Naive thymus-derived CD4-positive, alpha-beta T cell (primary cell): ENCODE measurements at places on chromosomes 11 and 22. TPM values are rescaled to one million over a fixed set of nuclear protein-coding genes. Genes with fewer than 3 reads are reported as not detected.

SOX10 gene
- total RNA-seq = not detected

MGAT3 gene
- total RNA-seq = 1.0 TPM

ADM2 gene
- 4.0 TPM for total RNA-seq

BIK gene
- total RNA-seq = 1.4 TPM

- DNase-seq = no peak
- H3K27ac ChIP-seq = no peak overlapping the region
- H3K4me3 ChIP-seq = no peak overlapping the region
- H3K4me1 ChIP-seq = no peaks in the 10 kb centered on the region
- H3K27me3 ChIP-seq = no peaks in the 10 kb centered on the region
Observed at GRCh38 chr22:35733036-35733435, 15.4 kb downstream of the APOL5 start.

- H3K36me3 ChIP-seq = no peaks in the 10 kb centered on the region
- H3K4me3 ChIP-seq = no peak overlapping the region
Observed at GRCh38 chr11:34793666-34794065, 122.5 kb downstream of the APIP start.

GRCh38 chr22:48398181-48398905, 1429.3 kb downstream of the BRD1 start:
- no peak for DNase-seq
- H3K27ac ChIP-seq = no peak overlapping the region
- no peaks in the 10 kb centered on the region for H3K27me3 ChIP-seq
- H3K4me1 ChIP-seq = no peaks in the 10 kb centered on the region

GRCh38 chr11:76903325-76903724, 42.6 kb downstream of the ACER3 start:
- no peak for DNase-seq
- no peaks in the 10 kb centered on the region for H3K27me3 ChIP-seq
- no peak overlapping the region for H3K27ac ChIP-seq
- H3K4me1 ChIP-seq = no peaks in the 10 kb centered on the region
- H3K36me3 ChIP-seq = no peaks in the 10 kb centered on the region

- no peaks in the 10 kb centered on the region for H3K27me3 ChIP-seq
- peak within 1 kb of the TSS; percentile 65 for H3K4me3 ChIP-seq
- peak within 1 kb of the TSS; percentile 58 for H3K27ac ChIP-seq
Observed at GRCh38 chr11:66568124-66568916, at the start of gene CTSF. CTSF (minus strand) TSS chr11:66568606; CDS start chr11:66568486, 120 bp downstream.

DNA sequence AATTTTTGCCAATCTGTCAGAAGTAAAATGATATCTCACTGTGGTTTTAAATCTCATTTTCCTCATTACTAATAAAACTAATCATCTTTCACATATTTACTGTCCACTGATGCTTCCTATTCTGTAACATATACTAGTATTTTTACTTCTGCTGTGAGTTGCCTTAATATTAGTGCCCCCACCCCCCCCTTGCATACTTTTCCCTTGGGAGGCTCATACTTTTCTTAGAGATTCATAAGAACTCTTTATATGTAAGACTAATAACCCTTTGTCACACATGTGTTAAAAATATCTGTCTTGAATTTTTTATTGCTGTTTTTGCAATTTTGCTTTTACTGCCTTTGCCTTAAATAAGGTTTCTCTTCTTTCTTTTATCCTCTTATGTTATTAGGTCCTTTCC, 87.2 kb downstream of the PHF21A start:
- DNase-seq = no peak
- H3K27me3 ChIP-seq = no peaks in the 10 kb centered on the region
- no peaks in the 10 kb centered on the region for H3K36me3 ChIP-seq
- H3K27ac ChIP-seq = no peak overlapping the region
- no peak overlapping the region for H3K4me3 ChIP-seq

DNA sequence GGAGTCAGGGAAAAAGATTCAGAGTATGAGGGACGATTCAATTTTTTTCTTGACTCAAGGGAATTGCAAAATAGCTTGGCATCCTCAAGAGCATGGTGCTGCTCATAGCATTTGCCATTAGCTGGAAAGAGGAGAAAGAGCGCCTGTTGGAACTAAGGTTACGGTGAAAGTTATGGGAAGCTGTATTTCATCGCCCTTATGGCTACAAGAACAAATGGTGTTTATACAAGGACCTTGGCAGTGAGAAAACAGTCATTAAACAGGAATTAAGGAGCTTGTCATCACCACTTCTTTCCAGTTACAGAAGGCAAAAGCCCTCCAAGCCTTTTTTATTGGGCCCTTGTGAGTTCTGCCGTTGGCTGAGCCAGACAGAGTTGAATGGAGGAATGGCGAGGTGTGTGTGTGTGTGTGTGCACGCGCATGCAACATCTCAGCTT, 74.2 kb downstream of the ALX4 start:
- no peaks in the 10 kb centered on the region for H3K36me3 ChIP-seq
- H3K27ac ChIP-seq = no peak overlapping the region
- no peak for DNase-seq
- no peaks in the 10 kb centered on the region for H3K27me3 ChIP-seq
- H3K4me1 ChIP-seq = no peaks in the 10 kb centered on the region

- no peak overlapping the region for H3K27ac ChIP-seq
- no peaks in the 10 kb centered on the region for H3K36me3 ChIP-seq
- no peaks in the 10 kb centered on the region for H3K27me3 ChIP-seq
- no peak overlapping the region for H3K4me3 ChIP-seq
Observed at GRCh38 chr11:93477684-93478234, 65.4 kb downstream of the SMCO4 start.

DNA sequence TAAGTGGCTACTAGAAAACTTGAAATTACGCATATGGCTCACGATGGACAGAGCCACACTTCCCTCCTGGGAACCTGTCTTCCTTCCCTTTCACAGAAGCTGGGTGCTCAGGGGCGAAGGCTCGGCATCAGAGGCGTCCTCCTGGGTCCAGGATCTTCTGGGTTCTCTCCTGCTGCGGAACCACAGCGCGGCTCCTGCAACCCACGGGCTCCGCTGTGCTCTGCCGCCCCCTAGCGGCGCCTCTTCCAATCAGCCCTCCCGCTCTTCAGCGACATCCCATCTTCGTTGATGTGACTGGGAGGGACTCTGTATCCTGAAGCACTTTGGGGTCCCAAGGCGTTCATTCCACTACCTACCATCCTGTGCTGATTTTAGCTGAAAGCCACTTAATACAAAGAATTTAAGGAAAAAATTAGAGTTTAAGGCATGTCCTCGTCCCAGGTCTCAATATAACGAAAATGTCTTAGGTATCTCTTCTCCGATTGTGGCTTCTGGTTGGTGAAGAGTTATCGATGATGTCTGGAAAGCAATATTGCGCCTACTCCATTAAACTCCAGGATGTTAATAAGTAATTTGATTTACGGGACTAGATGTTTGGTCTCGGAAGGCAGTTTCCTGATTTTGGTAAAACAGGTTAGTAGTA, 14.8 kb upstream of the RPS3 start:
- no peak overlapping the region for H3K4me3 ChIP-seq
- DNase-seq = peak; percentile 80
- H3K27ac ChIP-seq = no peak overlapping the region
- H3K36me3 ChIP-seq = no peaks in the 10 kb centered on the region
- H3K4me1 ChIP-seq = peaks cover 17% of the 10 kb centered on the region
- H3K27me3 ChIP-seq = no peaks in the 10 kb centered on the region

- no peaks in the 10 kb centered on the region for H3K36me3 ChIP-seq
- no peak overlapping the region for H3K27ac ChIP-seq
- no peaks in the 10 kb centered on the region for H3K4me1 ChIP-seq
- H3K4me3 ChIP-seq = no peak overlapping the region
- no peak for DNase-seq
- no peaks in the 10 kb centered on the region for H3K27me3 ChIP-seq
Observed at GRCh38 chr11:70933981-70934583, 318.3 kb downstream of the SHANK2 start.

- H3K27me3 ChIP-seq = no peaks in the 10 kb centered on the region
- H3K4me3 ChIP-seq = no peak overlapping the region
- no peak for DNase-seq
- peaks cover 2% of the 10 kb centered on the region for H3K4me1 ChIP-seq
- H3K36me3 ChIP-seq = no peaks in the 10 kb centered on the region
Observed at GRCh38 chr11:45777127-45777969, 27.6 kb upstream of the SLC35C1 start.

GRCh38 chr11:43986327-43986726, 43.9 kb downstream of the C11orf96 start:
- H3K27ac ChIP-seq = no peak overlapping the region
- no peak overlapping the region for H3K4me3 ChIP-seq
- H3K36me3 ChIP-seq = no peaks in the 10 kb centered on the region
- DNase-seq = no peak
- no peaks in the 10 kb centered on the region for H3K4me1 ChIP-seq

DNA sequence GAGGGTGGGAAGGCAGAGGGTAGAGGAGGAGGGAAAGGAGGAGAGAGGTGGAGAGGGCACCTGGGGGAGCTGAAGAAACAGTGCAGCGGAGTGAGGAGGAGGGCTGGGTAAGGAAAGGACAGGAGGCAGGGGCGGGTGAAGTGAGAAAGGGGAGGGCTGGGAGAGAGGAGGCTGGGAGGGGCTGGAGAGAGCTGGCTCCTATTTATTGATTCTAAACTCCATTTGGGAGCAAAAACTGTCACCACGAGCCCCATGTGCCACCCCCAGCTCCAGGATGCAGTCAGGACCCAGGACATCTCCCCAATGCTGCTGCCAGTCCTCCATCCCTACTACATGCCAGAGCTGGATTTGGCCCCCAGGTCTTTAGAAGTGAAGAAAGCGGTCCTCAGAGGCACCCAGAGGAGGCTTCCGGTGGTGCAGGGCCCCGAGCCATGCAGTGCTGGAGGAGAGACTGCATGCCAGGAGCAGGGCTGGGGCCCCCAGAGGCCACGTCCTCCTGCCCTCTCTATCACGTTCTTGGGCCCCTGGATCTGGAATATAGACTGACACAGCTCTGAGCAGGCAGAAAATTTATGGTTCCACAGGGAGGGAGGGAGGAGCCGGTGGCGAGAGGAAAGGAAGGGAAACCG, 53.7 kb downstream of the SLC22A12 start:
- H3K27me3 ChIP-seq = peaks cover 14% of the 10 kb centered on the region
- DNase-seq = no peak
- H3K27ac ChIP-seq = no peak overlapping the region

DNA sequence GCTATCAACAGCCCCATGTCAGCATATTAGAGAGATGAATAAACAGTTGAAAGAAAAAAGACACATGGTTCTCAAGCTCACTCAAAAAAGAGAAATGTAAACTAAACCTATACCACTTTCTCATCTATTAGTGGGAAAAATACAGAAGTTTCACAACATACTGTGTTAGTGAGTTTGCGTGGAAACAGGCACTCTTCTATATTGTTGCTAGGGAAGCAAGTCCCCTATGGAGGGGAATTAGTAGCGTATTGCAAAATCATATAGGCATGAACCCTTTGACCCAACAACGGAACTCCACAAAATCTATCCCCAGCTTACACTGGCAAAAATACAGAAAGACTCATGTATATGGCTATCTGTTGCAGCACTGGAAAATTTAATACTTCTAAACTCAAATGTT, 14.2 kb upstream of the RFPL2 start:
- H3K27me3 ChIP-seq = no peaks in the 10 kb centered on the region
- no peak overlapping the region for H3K4me3 ChIP-seq
- no peaks in the 10 kb centered on the region for H3K4me1 ChIP-seq
- no peaks in the 10 kb centered on the region for H3K36me3 ChIP-seq
- no peak for DNase-seq

GRCh38 chr11:8250434-8250833, 13.2 kb downstream of the LMO1 start:
- no peaks in the 10 kb centered on the region for H3K27me3 ChIP-seq
- no peaks in the 10 kb centered on the region for H3K36me3 ChIP-seq
- no peak overlapping the region for H3K4me3 ChIP-seq
- H3K27ac ChIP-seq = no peak overlapping the region

GRCh38 chr11:71482746-71483364, 29.9 kb downstream of the NADSYN1 start:
- H3K4me3 ChIP-seq = no peak overlapping the region
- no peak for DNase-seq
- H3K4me1 ChIP-seq = no peaks in the 10 kb centered on the region
- H3K36me3 ChIP-seq = no peaks in the 10 kb centered on the region
- no peak overlapping the region for H3K27ac ChIP-seq
- H3K27me3 ChIP-seq = no peaks in the 10 kb centered on the region

DNA sequence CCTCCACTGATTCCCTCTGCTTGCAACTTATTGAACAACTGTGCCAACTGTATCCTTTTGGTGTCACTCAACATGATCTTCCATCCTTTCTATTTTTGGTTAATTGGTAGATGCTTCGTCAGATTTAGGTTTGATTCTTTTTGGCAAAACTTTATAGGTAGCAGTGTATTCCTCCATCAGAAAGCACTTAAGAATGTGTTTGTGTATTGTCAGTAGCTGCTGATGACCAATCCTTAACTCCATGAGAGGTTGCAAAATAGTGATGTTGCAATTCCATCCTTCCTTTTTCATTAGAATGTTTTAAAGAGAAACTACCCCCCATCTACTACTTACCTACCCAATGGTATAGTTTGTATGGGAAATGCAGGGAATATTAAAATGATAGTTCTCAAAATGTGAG, 22.1 kb downstream of the FAM76B start:
- H3K4me3 ChIP-seq = no peak overlapping the region
- no peak for DNase-seq
- H3K4me1 ChIP-seq = no peaks in the 10 kb centered on the region
- H3K36me3 ChIP-seq = peaks cover 10% of the 10 kb centered on the region
